Bronchial epithelial cell (primary cell): ENCODE measurements at places on chromosomes 13 and 19. TPM values are rescaled to one million over a fixed set of nuclear protein-coding genes. Genes with fewer than 3 reads are reported as not detected.
A peak's percentile ranks its signal among the peaks of the same experiment; 100 is the strongest.

Gene FUT3
- 16.1 and 40.8 TPM in 2 replicates for total RNA-seq

Gene PLVAP
- not detected in 2 replicates for total RNA-seq

Gene ISYNA1
- total RNA-seq: 6.7 and 15.3 TPM in 2 replicates

GRCh38 chr13:31119966-31120700 lies 41.6 kb downstream of the HSPH1 start:
- DNase-seq: no peak

DNA sequence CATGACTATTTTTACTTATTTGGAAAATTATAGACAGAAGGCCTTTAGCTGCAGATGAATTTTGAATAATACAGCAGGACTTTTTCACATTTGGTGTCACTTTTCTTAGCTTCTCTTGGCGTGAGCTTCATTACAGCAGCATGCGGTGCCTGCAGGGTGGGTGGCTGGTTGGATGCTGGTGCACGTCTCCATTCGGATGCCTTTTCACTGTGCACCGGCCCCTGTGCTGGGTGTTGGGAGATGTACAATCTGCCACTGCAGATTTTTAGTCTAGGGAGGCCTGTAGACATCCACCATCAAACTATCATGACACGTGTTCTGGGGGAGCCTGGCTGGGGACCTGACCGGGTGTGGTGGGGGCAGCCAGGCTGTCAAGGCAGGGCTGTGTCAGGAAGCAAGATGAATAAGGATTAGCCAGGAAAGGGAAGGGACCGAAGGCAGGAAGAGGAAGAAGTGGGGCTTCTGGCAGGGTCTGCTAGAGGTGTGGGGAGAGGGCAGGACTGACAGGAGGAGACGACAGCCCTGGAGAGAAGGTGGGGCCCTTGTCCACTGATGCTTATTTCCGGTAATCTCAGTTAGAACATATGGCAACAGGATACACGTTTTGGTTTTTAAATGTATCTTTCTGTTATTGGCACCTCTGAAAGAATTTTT lies 88.8 kb downstream of the ARHGEF7 start:
- no peak for DNase-seq

Gene SIGLEC11
- not detected in 2 replicates for total RNA-seq

DNA sequence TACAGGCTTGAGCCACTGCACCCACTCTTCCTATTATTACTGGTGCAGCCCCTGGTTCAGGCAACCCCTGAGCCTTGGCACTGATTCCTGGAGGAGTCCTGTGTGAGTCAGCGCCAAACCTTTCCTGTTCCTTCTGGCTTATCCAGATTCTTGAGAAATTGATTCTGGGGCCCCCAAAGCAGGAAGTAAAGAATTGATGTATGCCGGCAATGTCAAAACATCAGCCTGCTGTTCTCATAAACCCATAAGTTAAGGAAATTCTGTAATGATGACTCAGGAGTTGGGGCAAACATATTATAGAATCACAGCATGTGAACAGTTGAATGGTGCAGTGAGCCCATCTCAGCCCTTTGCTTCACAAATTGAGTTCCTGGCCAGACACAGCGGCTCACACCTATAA lies 1.4 kb upstream of the OR7G3 start:
- peak; percentile 58 for DNase-seq

DNA sequence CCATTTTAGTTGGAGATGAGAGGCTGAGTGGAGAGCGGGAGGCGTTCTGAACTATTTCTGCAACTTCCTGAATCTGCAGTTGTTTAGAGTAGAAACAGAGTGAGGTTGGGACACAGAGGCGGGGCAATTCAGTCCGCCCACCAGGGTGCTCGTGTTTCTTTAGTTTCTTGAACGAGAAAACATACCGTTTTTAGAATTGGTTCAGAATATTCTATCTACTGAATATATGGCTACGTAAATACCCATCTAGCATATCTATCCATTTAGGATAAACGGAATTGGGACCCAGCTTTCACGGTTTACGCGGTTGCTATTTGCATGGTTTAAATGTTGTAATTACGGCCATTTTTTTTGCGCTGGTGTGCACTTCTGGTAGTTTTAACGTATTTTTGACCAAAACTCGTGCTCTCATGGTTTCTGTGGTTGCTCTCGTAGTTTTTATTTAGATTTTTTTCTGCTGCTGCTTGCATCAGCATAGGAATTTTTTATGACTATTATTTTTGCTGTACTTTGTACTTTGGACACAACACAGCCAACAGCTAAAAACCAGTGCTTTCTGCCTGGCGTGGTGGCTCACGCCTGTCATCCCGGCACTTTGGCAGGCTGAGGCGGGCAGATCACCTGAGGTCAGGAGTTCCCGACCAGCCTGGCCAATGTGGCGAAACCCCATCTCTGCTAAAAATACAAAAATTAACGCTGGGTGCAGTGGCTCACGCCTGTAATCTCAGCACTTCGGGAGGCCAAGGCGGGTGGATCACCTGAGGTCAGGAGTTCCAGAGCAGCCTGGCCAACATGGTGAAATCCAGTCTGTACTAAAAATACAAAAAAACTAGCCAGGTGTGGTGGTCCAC lies 32.7 kb downstream of the TIMM13 start:
- no peak for DNase-seq

DNA sequence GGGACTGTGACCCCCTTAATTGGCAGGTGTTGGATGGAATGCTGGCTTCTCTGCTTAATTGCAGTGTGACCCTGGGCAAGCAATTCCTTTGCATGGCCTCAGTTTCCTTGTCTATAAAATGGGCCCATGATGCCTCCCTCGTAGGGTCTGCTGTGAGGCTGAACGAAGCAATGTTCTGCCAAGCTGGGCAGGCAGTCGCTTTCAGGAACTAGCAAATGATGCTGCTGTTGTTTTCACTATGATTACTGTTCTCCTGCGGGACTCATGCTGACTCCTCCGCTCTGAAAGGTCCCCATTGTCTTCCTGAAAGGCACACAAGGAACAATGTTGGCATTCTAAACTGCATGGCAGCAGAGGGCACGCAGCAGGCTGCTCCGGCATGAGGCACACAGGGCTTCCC lies 6.8 kb downstream of the BICRA start:
- no peak for DNase-seq

DNA sequence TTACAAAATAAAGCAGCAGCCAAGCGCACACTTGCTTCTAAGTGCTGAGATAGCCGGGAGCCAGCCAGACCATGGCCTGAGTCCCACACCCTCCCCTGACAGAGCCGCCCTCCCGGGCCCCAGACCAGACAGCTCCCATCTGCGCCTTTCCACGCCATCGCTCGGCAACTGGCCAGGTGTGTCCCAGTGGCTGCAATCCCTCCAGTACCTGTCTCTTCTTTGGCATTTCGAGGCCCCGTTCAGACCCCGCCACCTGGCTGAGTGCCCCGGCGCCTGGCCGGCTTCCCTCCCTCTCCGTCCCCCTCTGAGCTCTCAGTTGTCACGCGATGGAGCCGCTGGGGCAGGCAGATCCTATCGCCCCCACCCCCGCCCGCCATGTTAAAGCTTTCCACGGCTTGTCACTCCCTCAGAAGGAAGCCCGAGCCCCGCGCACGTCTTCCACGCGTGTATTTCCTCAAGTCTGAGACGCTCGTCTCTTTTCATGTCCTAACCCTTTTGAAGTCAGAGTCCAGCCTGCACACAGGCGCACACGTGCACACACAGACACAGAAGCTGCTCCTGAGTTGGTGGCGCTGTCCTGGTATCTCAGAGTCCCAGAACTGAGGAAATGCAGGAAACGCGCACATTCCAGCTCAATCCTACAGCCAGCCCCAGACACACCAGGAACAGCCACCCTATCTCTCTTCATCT lies 7.9 kb downstream of the MLLT1 start:
- no peak for DNase-seq

DNA sequence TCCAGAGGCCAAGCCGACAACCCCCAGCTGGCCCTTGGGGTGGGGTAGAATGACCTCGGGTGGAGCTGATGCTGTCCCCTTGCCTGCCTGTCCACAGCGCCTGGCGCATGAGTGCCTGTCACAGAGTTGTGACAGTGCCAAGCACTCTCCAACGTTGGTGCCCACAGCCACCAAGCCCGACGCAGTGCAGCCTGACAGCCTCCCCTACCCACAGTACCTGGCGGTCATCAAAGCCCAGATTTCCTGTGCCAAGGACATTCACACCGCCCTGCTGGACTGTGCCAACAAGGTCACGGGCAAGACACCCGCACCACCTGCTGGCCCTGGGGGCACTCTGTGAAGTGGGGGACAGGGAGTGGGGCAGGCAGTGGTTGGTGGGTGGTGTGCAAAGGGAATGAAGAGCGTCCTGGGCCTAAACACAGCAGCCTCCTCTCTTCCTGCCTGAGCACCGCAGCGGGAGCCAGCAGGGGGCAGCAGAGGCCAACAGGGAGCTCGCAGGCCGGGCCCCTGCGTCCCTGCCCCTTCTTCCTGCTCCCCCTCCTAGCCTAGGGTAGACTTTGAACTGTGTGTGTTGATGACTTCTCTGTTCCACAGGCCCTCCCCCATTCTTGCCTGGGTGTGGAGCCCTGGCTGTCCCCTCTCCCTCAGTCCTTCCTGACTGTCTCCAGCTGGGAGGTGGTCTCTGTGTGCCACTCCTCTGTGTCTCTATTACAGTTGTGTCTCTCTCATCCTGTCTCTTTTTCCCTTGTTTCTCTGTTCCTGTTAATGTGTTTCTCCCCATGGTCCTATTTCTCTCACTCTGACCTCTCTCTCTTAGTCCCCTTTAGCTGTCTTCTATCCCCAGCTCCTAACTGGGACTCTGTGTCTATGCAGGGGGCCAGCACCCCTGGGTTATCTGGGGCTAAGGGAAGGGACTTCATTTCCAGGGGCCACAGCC lies 6.5 kb downstream of the MED29 start:
- peak; percentile 71 for DNase-seq

GRCh38 chr13:43546816-43547215 lies 240.0 kb downstream of the ENOX1 start:
- DNase-seq: no peak

Gene MLNR
- not detected in 2 replicates for total RNA-seq

Gene IGLON5
- total RNA-seq: not detected in 2 replicates

Gene RAB11B
- total RNA-seq: 21.1 and 50.4 TPM in 2 replicates

GRCh38 chr13:77916488-77916887 lies 2.1 kb downstream of the EDNRB start:
- no peak for DNase-seq

GRCh38 chr19:14091813-14092462 lies 1.4 kb upstream of the SAMD1 start:
- DNase-seq: no peak

DNA sequence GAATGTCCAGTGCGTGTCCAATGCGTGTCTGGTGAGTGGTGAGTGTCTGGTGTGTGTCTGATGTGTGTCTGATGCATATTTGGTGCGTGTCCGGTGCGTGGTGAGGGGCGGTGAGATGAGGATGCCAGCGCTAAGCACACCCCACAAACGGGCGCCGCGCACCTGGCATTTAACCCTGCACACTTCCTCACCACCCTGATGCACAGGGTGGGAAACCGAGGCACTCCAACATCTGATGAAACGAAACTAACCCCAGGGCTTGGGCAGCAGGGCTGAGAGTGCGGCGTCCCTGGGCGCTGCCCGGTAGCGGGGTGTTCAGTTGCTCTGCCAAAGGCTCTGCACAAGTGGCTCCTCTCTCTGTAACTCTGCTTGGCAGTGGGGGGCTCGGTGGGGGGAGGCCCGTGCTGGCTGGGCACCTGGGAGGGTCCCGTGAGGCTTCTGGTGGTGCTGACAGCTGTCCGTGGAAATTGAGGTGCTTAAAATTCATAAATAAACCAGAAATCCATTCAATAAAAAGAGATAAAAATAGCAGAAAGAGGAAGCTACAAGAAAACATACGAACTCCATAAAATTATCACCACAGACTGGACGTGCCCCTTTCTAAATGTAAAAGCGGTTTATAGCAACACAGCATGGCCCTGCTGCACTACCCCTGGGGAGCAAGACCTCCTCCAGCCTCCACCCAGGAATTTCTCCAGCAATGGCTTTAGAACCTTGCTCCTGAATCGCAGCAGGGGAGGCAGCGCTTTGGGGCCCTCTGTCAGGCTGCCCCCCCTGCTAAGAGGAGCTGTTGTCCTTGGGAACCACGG lies 76.0 kb downstream of the RASA3 start:
- no peak for DNase-seq

Gene PSG2
- total RNA-seq: not detected in 2 replicates

- no peak for DNase-seq
Measured at GRCh38 chr13:22937953-22938352, 242.8 kb upstream of the SGCG start.

GRCh38 chr13:80312967-80313366 lies 28.0 kb downstream of the SPRY2 start:
- DNase-seq: no peak

DNA sequence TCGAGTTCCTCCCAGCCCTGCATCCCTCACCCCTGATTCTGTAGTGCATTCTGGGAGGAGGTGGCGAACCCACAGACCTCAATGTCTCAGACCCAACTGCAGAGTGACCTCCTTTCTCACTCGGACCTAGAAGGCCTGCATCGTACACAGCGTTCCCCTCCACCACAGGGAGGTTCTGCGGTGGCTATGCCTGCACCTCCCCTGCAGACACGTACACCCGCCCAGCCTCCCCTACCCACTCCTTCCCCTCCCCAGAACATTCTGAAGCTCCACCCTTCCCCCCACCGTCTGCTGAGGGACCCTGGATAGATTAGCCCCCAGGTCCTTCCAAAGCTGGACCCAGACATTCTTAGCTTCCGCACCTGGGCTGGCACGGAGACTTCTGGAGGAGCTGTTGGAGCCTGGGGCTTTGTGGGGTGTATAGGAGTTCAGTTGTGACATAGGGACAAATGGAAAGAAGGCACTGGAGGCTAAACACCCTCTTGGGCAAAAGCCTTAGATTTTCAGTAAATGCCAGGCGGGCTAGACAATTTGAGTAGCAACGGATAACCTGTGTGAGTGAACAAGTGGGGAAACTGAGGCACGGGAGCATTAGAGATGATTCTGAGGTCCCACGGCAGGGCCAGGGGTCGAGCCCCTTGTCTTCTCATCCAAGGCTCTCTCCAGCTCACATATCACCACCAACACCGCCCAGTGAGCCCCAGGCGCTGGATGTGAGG lies 420 bp upstream of the FSD1 start:
- DNase-seq: no peak

DNA sequence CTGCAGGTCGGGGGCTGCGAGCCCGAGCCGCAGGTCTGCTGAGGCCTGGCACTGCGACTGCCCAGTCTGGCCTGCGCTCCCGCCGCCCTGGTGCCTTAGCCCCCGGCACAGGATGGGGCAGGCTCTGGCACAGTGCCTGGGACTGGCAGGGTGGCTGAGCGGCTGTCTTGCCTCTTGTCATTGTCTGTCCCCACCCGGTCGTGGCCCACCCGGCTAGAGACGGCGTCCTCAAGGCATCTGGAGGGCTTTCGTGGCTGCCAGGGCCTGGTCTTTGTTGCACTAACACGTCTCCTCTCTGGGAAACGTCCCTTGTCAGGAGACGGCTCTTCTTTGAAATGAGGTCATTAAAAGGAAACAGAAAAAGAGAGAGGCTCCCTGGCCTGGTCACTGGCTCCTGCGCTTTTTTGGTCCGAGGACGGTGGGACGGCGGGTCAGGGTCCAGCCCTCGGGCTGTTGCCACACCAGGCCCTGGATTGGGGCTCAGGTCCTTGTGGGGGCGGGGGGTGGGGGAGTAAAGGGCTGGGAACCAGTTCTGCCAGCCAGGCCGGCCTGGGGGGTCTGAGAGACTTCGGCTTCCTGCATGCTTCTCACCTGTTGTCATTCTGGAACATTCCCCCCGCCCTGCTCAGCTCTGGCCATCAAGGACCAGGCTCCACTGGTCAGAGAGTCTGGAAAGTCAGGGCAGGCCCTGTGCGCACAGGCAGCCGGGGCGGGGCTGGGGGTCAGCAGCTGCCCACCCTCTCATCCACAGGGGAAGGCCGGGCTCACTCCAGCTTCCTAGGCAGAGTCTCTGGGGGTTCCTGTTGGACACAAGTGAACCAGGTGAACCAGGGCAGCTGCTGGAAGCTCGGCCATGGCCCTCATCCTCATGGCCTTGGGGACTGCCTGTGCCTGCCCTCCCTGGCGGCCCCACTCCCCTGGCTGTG lies 6.2 kb upstream of the ZNF554 start:
- no peak for DNase-seq

GRCh38 chr13:41652735-41653361 lies 195.5 kb downstream of the RGCC start:
- peak; percentile 56 for DNase-seq
